Colonic mucosa (tissue), 4 donors: ENCODE measurements at places on chromosomes 2 and 18. TPM values are rescaled to one million over a fixed set of nuclear protein-coding genes. Genes with fewer than 3 reads are reported as not detected.

DNA sequence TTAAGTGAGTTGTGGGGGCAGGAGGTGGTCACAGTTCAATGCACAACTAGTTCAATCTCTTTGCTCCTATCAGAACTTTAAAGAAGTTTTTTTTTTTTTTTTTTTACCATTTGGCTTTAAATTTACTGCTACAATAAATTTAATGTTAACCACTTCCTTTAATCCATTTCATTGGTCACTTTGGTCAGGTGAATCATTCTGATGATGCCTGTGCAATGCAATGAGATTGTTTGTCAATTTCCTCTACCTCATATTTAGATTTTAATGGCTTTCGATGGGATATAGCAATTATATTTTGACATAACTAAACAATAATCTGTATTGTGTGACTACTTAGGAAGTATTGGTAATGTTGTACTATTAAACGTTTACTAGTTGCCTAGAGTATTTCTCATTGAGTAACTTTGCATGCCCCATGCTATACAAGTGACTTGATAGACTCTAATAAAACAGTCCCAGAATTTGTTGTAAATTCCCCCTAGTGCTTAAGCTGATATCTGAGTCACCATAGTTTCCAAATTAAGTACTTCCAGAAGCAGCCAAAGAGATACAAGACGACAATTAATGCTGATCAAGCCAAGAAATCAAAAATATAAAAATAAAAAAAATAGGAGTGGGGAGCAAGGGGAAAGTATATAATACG is 52.9 kb upstream of the SERPINB2 start:
- DNase-seq, result no peak

DNA sequence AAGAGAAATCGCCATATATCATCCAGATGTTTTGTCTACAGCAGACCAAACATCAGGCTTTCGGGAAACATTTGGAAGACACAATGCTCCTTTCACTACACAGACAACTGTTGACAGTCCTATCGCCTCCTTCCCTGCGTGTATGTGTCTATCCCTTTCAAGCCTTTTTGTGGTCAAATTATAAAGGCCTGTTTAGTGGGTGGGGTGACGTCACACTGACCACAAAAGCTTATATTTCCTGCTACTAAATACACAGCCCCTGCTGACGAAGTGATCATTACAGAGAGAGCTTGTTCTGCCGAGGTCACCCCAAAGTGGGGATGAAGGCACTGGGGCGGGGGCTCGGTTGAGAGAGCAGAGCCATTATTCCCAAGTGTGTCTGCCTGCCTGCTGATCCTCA is 302.7 kb upstream of the TNP1 start:
- DNase-seq, result no peak

GRCh38 chr18:77984833-77985232 is 735.2 kb downstream of the GALR1 start:
- no peak for DNase-seq

DNA sequence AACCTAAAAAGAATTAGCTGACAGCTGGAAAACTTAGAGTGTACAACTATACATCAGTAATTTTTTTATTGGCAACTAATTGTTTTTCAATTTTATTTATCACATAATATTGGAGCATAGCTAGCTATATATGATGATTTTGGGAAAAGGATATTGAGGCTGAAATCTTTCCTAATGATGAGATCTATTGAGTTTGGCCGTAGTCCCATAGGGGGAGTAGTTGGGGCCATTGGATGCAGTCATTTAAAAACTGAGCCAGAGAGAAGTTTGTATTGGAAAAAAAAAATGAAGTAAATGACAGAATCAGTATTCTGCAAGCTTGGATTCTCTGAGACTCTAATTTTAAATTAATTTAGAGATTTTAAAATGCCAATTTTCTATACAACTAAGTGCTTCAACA is 179.8 kb downstream of the LTBP1 start:
- no peak for DNase-seq

COLEC12 gene
- 4.7 TPM for total RNA-seq

TNFAIP6 gene
- 0.57 TPM for total RNA-seq

ALK gene
- total RNA-seq, result not detected
